Epithelial cell of prostate (primary cell): ENCODE measurements at places on chromosomes 11 and 22.

- no peak for DNase-seq
Observed at GRCh38 chr11:35375332-35376117, 43.8 kb downstream of the SLC1A2 start.

DNA sequence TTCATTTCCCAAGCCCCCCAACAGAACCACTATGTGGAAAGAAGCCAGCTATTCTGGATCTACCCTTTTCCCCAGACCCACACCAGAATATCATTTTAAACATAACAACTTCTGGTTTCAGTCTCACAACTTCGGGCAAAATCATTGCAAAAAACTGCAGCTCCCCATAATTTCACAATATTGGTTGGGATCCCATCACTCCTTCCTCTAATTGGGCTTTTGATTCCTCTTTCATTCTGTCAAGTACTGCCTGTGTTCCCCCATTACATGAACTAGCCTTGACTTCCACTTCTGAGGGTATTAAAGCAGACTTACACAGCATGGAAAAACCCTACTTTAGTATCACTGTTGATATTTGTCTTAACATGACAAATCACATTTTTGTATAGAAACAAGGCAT is 4.1 kb upstream of the APOL3 start:
- DNase-seq = no peak

GRCh38 chr22:37701141-37701786 is 4.4 kb downstream of the TRIOBP start:
- no peak for DNase-seq

DNA sequence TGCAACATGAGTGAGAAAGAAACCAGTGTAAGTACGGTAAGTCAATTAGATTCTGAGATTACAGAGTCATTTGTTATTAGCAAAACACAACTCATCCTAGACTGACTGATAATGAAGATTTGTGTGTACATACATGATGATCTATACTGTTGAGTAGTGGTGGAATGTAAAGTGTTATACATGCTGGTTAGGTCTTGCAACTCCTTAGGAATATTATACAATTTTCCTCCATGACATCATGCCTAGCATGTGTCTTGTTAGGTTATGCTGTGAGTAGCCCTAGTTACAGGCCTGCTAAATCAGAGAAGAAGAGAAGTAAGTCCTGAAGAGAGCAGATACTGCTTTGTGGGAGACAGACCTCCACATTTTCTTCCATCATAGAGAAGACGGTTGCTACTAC is 880.6 kb downstream of the LUZP2 start:
- DNase-seq = no peak

GRCh38 chr11:117874253-117874909 is 2.1 kb downstream of the FXYD6 start:
- no peak for DNase-seq

DNA sequence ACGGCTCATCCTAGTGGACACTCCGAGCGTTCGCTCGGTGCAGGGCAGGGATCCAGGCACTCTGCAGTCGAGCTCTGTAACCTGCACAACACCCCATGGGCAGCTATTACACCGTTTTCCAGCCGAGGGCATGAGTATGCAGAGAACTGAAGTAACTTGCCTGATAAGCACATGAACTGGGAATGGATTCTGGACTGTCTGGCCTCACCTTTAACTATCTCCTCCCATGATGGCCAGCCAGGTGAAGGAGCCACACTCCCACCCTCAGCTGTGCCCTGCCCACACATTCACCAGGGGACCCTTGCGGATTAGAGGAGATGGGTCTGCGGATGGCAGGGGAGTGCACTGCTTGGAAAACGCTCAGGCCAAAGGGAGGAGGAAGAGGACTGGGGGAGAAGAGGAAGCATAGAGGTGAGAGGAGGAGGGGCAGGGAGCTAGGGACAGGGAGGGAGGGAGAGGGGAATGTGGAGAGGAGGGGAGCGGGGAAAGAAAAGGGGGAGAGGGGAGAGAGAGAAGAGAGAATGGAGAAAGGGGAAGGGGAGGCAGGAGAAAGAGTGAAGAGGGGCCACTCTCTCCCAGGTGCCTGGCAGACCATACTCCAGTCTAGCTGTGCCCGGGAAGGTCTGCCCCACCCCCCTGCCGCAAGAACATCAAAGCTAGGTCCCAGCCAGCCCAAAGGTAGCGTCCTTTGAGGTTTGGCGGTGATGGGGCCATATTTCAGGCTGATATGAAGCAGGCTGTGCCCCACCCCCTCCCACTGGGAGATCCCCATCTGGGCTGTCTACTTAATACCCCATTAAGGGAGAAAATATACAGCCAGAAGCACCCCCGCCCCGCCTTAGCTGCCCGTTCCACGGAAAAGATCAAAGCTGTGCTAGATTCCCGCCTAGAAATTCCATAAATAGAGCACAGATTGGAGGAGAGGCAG is 33.2 kb upstream of the TCF20 start:
- no peak for DNase-seq

GRCh38 chr11:36253238-36253637 is 36.0 kb downstream of the COMMD9 start:
- DNase-seq = no peak

DNA sequence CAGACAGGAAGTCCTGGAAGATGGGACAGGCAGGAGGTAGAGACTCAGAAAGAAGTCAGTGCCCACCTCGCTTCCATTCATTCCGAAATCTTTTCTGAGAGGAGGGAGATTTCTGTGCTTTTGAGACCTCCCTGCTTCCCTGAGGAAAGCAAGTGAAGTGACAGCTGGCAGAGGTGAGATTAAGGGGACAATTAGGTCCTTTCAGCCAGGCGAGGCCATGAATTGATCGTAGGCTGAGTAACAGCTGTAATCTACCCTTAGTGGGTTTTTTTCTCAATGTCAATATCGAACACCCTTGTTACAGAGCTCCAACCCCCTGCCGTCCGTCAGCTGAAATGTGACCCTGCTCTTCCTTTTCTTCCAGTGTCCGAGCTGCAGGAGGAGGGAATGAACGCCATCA is 96.0 kb downstream of the PARVA start:
- no peak for DNase-seq

GRCh38 chr22:36368359-36368983 is 19.3 kb downstream of the MYH9 start:
- no peak for DNase-seq

DNA sequence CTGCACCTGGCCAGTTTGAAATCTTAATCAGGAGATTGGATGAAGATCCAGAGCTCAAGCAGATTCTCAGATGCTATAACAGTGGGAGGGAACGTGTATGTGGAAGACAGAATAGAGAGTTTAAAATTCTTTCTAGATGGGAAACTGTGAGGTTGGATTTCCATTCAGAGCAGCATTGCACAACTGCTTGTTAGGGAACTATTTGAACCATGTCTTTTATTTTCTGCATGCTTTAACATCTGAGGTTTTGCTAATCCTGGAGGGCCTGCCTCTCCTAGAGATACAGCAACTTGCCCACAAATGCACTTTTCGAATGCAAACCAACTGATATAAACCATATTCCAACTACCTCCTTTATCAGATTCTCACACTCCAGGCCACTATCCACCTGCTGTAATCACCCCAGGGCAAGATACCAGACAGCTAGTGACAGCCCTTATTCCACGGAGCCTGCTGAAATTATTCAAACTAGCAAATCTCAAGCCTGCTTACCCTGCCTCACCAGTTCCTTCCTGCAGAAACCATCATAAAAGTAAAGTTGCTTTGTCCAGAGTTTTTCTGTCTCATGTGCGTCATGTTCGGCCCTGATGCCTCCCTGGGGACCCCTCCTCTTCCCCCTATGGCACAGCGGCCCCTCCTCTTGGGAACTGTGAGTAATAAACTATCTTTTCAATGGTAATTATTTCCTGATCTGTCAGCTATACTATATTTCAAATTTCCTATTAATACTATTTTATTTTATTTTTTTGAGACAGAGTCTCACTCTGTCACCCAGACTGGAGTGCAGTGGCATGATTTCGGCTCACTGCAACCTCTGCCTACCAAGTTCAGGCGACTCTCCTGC is 18.4 kb upstream of the SEC14L4 start:
- no peak for DNase-seq

GRCh38 chr11:44622190-44622650 is 56.8 kb downstream of the CD82 start:
- no peak for DNase-seq

DNA sequence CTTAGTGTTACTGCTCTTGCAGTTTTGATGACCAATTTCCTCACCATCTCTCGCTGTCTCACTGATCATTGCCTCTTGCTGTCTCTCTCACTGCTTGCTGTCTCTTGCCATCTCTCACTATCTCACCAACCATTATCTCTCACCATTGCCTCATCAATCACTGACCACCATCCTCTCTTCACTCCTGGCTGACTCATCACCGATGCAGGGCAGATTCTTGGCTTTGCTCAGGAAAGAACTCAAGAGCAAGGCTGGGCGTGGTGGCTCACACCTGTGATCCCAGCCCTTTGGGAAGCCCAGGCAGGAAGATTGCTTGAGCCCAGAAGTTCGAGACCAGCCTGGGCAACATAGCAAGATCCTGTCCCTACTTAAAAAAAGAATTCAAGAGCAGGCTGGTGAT is 66.3 kb upstream of the SYN3 start:
- DNase-seq = no peak
